Myocyte (in vitro differentiated cells): ENCODE measurements at places on chromosomes 2 and 18. TPM values are rescaled to one million over a fixed set of nuclear protein-coding genes. Genes with fewer than 3 reads are reported as not detected.

- DNase-seq = no peak
Observed at GRCh38 chr2:24010477-24011249, 778 bp downstream of the MFSD2B start.

- DNase-seq = no peak
Observed at GRCh38 chr2:232966122-232966521, 46.9 kb downstream of the NGEF start.

The SERPINB8 gene
- total RNA-seq = 4.8 and 5.7 TPM in 2 replicates

DNA sequence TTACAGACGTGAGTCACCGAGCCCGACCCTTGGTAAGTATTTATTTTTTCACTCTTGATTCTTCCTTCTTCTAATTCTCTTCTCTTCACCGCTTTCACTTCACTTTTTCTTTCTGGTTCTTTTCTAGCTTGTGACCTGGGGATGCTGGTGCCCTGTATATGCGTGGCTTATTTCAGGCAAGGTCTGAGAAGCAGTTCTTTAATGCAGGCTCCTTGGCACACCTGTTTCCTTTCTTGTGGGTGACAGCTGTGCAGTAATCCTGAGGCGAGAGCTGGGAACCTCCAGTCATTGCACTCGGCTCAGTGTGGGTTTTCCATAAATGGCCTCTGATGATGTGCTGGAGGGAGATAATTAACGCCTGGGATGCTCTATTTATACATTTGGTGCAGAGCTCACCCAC, 193.8 kb downstream of the TSN start:
- peak; percentile 33 for DNase-seq

GRCh38 chr2:136376798-136377211, 258.9 kb upstream of the CXCR4 start:
- DNase-seq = peak; percentile 25

- DNase-seq = peak; percentile 40
Observed at GRCh38 chr2:168853471-168853870, 36.8 kb downstream of the SPC25 start.
